HS-27A (cell line): ENCODE measurements at places on chromosomes 2 and 18.

- DNase-seq, result no peak
These were observed 2.9 kb downstream of the ANKMY1 start for GRCh38 chr2:240554767-240555493.

- no peak for DNase-seq
These were observed 786.8 kb downstream of the KCNJ3 start for GRCh38 chr2:155485141-155485842.

DNA sequence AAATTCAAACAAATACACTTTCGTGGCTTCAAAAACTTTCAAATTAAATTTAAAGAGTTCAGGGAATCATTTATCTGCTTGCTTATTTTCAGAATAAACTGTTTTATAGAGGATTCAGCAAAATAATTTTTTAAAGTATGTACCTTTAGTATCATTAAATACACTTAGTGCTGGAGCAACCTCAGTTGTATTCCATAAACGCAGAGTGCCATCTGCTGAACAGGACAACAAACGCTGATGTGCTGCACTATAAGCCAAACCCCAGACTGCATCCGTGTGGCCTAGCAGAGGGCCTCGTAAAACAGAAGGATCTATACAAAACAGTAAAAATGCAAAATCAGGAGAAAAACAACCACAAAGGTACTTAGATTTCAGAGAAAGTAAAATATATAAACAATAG, 108.6 kb downstream of the STRN start:
- DNase-seq, result no peak

DNA sequence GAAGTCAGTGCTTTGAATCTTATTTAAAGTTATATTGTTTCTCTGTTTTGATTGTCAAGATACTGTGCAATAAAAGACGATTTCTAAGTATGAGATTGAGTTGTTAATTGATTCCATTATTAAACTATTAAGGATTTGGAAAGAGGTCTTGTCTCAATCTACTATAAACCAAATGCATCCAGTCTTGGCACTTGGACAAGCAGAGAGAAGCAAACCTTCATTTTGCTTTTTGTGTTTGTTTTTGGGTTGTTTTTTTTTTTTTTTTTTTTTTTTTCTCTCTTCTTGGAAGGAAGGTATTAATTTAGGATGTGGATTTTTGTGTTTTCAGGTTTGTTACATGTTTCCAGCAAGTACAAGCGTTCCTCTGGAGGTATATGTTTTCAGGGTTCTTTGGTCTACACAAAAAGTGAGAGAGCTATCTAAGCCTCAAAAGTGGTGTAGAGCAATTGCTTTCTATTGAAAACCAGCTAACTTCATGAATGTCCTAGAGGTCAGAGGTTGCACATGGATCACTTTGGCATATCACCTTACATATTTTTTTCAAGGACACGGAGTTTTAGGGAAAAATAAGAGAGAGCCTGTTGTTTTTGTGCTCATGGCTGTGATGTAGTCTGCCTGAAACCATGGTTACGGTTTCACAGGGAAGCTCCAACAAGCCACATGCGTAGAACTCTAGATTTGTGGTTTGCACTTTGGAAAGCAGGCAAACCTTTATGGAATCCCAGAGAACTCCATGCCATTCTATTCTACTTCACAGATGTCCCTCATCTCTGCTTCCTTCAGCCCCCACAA, 1.8 kb downstream of the PRKCE start:
- DNase-seq, result no peak

DNA sequence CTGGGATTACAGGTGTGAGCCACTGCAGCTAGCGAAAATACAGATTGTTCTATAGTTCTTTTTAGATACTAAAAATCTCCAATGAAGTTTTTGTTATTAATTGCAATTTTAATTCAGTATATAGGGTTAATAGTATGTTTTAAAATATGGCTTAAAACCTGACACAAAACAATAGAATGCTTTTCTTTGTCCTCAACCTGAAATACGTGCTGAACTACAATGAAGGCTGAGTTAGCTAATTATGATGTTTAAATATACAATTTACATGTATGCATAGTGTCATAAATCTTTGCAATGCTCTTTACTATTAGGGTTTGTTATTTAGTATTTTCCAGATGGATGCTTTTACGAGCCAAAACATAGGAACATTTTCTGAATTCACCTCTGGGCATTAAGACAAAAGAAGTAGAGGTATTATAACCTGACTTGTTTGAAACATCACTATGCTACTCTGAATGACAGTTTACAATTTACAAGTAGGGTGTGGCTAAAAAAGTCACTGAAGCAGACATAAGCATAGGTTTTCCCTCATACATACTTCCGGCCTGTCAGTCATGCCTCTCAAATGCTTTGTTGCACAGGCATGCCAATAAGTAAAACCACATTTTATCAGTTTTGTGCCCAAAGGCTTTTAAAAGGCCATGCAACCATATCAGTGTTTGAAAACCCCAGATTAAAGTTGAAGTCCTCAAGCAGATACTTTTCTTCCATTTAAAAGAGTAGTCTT, 168.3 kb downstream of the OTX1 start:
- DNase-seq, result no peak

- no peak for DNase-seq
These were observed 128.5 kb upstream of the TMEM18 start for GRCh38 chr2:805664-806063.

DNA sequence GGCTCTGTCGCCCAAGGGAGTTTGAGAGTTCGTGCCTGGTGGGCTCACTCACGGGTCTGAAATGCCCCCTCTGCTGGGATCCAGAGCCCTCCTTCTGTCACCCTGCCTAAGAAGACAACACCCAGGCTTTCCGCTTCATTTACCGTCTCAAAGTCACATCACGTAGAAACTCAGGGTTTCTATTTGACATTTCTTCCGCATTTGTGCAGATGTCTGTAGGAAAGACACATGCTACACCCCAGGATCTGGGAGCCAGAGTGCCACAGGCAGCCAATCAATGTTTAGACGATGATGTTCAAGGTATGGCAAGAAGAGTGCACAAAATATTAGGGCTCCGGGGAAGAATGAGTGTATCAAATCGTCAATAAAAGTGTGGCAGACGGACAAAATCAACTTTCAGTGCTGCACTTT, 24.4 kb upstream of the ACKR3 start:
- DNase-seq, result no peak

GRCh38 chr2:174176898-174177297, 71.4 kb downstream of the OLA1 start:
- no peak for DNase-seq
